Left ventricle myocardium superior (tissue), 1 donor: ENCODE measurements at places on chromosomes 11 and 22. TPM values are rescaled to one million over a fixed set of nuclear protein-coding genes. Genes with fewer than 3 reads are reported as not detected.

DNA sequence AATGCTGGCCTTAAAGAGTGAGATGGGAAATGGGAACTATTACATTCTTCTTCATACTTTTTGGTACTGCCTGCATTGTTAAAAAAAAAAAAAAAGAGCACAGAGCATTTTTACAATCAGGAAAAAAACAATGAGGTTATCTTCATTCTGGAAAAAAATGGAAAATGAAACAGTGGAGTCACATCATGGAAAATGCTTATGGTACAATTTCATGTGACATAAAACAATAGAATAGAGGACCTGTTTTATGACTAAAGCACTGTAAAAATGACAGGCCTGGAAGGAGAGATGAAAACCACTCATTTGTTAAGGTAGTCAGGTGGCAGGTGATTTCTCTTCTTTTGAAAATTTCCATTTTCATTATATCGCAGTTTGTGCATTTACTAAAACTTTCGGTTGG lies 75.0 kb downstream of the TIMP3 start:
- no peak for DNase-seq

DNA sequence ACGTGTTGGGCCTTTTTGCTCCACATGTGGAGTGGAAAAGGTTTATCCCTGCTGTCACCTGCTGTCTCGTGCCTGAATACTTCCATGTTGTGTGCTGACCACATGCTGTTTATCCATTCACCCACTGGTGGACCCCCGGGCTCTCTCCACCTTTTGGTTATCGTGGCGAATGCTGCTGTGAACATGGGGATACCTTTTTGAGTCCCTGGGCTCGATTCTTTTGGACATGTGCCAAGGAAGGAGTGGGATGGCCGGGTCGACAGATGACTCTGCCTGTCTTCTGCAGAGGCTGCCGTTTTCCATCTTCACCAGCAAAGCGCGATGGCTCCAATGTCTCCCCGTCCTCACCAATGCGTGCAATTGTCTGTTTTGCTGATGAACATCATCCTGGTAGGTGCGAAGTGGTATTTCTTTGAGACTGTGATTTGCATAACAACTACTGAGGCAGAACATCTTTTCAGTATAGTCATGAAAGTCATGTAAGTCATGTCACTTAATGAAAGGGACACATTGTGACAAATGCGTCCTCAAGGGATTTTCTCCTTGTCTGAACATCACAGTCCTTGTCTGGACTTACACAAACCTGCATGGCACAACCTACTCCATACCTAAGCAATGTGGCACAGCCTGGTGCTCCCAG lies 758.7 kb downstream of the BRD1 start:
- DNase-seq: no peak

- no peak for DNase-seq
These were observed 7.0 kb upstream of the SLC1A2 start for GRCh38 chr11:35426351-35426750.

DNA sequence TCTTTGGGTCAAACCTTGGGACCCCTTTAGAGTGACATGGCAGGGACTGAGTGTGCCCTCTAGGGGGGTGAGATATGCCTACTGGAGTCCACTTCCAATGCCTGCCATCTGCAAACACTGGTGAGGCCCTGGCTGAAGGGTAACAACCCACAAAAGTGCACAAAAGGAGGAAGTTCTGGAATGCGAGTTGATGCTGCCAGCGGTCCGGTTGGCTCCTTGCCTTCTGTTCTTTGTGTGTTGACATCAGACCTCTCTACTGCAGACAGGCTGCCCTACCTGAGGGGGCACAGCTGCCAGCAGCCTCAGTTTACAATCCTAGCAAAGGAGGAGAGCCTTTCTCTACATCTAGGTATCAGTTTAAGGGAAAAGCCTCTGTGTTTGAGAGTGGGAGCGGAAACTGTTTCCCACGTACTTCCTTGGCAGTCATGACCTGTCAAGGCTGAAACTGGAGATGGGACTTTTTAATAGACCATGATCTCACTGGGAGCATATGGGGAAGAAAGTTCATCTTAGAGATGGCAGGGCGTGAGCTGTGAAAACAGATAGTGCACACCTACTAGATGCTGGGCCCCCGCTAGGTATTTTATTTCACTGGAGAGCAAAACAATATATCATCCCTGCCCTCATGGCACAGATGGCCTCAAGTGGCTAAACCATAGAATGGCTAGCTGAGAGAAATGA lies 27.2 kb downstream of the BMAL1 start:
- peak; percentile 50 for DNase-seq

DNA sequence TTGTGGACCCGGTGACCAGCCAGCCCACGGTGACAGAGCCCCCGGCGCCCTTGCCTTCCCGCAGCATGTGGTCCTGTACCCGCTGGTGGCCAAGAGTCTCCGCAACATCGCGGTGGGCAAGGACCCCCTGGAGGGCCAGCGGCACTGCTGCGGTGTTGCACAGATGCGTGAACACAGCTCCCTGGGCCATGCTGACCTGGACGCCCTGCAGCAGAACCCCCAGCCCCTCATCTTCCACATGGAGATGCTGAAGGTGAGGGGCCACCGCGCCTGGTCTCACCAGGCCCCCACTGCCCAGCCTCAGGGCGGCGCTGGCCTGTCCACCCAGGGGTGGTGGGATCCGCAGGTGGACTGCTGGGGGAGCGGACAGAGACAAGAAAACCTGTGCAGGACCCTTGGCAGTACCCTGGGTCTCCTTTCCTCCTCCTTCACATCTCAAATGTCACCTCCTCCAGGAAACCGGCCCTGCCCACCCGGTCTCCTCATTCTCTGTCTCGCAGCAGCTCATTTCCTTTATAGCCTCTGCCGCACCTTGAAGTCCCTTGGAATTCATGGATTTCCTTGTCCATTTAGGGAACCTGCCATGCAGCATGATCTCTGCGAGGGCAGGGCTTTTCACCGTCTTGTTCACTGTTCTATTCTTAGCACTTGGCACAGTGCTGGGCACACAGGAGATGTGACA lies 6.5 kb downstream of the AIP start:
- DNase-seq: no peak

DNA sequence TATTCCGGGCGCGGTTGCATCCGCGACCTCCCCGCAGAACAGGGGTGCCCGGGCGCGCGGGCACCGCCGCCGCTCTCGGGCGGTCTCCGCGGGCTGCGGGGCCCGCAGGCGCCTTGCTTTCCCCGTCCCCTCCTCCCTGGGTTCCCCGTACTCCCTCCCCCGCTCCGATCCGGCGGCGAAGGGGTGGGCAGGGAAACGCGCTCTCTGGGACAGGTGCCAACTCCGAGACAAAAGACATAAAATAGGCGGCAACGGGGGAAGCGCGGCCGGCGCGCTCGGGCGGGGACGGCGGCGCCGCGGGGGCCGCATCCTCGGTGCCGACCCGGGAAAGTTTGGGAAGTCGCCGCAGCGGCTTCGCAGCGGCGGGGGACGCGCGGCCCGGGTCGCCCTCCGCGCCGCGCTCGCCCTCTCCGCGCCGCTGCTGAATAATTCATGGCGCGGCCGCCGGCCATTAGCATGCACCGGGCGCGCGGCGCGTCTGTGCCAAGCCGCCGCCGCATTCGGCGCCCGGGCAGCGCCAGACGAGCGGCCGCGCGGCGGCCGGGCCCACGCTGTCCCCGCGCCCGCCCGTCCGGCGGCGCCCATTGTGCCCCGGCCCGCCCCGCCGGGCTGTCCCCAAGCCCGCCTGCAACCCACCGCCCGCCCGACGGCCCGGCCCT lies 78.7 kb upstream of the PPARA start:
- peak; percentile 94 for DNase-seq

DNA sequence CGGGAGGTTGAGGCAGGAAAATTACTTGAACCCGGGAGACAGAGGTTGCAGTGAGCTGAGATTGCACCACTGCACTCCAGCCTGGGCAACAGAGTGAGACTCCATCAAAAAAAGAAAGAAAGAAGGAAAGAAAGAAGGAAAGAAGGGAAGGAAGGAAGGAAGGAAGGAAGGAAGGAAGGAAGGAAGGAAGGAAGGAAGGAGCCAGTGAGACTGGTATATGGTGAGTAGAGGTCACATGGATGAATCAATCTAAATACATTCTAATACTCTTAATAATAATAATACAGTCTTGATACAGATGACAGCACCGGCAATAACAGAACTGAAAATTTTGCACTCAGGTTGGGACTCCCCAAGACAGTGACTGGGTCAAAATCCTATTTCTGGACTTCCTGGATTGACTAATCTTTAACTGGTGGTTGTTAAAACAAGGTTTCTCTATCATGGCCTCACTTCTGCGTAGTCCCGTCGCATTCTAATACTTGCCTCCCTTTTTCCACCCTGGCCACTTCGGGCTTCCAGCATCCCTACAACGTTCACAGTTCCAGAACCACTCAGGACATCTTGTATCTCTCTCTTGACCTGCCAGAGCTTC lies 53.5 kb upstream of the EIF3M start:
- DNase-seq: no peak

GRCh38 chr22:43624144-43624998 lies 187.7 kb downstream of the EFCAB6 start:
- no peak for DNase-seq

BACE1 gene
- total RNA-seq: 14.9 TPM

OR8G1 gene
- total RNA-seq: not detected

CHRNA10 gene
- 0.89 TPM for total RNA-seq
